ENCODE measurements at places on chromosomes 6 and 20.

GRCh38 chr6:44969446-44970185, 358.5 kb upstream of the RUNX2 start:
- DNase-seq: no peak

DNA sequence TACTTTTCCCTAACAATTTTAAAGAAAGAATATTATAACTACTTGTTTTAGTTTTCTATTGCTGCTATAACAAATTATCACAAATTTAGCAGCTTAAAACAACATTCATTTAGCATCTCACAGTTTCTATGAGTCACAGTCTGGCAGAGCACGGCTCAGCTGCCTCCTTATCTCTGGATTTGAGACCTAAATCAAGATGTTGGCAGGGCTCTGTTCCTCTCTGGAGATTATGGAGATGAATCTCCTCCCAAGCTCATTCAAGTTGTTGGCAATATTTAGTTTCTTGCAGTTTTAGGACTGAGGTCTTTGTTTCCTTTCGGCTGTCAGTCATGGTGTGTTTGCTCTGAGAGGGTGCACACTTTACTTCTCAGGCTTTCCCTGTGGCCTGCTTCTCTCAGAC, 1065.8 kb upstream of the EYS start:
- no peak for DNase-seq

- no peak for DNase-seq
Measured at GRCh38 chr20:41499064-41499463, 119.1 kb downstream of the CHD6 start.

DNA sequence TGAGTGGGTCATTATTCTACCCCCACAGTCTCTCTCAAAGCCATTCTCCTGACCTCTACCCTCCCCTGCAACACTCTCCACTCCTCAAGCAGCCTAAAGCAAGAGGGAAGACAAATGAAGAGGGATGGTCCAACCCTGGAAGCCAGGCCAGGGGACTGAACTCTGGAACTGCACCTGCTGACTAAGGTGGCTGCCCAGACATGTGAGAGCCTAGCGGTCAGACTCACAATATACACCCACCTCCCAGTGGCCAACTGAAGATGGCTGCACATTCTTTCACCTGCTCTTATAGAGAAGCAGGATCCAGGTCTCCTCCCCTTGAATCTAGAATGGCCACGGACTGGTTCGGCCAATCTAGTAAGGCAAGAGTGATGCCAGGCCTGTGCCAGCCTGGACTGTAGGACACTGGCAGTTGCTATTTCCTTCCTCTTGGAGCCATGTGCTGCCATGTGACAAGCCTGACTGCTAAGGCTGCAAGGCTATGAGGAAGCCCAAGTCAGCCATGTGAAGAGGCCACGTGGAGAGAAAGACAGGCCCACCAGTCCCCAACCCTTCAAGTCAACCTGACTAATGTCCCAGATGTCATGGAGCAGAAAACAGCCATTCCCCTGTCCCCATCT, 31.8 kb downstream of the ACSS1 start:
- no peak for DNase-seq

GRCh38 chr6:40444811-40445210, 142.4 kb downstream of the LRFN2 start:
- no peak for DNase-seq

GRCh38 chr6:21115111-21115510, 478.4 kb upstream of the SOX4 start:
- no peak for DNase-seq

GRCh38 chr6:83615025-83615999, 93.6 kb downstream of the SNAP91 start:
- DNase-seq: no peak

DNA sequence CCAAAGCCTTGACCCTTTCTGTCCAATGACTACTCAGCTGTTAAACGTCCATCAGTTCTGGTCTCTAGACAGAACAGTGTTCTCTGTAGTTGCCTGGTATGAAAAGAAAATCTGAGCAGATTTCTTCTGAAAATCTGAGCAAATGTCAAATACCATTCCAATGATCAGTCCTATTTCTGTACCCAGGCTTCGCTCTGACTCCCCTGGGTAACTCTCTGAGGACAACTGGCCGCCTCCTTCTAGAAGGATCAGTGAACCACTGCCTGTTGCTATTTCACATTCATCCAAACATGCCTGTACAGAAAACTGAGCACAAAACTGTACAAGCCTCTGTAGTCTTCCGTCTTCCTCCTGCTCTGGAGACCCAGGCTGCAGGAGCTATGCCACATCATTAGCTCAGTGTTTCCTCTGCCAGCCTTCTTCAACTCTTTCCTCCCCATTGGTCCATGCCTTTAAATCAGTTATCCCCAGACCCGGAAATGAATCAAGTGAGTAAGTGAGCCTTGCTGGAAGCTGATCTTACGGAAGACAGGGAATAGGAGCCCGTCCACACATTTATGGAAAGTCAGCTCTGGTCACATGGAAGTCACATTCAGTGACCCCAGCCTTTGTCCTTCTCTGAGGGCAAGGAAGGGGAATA, 63.3 kb downstream of the DAAM2 start:
- no peak for DNase-seq

GRCh38 chr20:1907586-1907985, 12.4 kb downstream of the SIRPA start:
- no peak for DNase-seq

- DNase-seq: no peak
Measured at GRCh38 chr6:30741063-30741779, 1.3 kb downstream of the FLOT1 start.

DNA sequence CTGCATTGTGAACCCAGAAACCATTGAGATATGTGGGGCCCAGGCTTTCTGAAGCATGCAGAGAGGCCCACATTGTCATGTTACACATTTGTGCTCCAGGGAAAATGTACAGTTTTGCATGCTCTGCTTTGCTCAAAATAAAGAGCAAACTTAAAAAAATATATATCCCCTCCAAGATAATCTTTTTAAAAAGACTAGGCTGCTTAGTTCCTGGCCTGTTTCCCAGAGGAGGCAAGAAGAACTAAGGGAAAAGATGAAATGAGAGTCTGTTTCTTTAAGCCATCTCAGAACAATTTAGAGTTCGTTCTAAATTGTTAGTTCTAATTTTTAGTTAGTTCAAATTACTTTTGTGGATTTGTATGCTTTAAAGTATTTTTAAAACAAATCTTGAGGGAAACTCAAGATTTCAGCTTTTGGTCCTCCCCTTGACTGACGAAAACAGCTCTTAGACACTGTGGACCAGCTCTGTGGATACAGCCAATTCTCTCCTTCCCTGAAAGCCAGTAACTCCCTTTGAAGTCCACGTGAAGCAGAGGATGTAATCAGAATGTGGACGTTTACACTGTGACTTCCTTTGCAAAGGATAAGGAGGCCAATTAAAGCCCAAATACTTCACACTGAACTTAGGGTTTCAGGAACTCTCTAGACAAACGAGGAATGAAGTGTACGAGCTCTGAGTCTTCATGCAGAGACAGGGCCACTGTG, 84.7 kb downstream of the CD164 start:
- no peak for DNase-seq

- DNase-seq: no peak
Measured at GRCh38 chr20:36344517-36345132, 38.5 kb downstream of the DLGAP4 start.

- no peak for DNase-seq
Measured at GRCh38 chr6:15384901-15385300, 139.0 kb downstream of the JARID2 start.

- no peak for DNase-seq
Measured at GRCh38 chr20:20160520-20160919, 108.2 kb downstream of the CFAP61 start.

- no peak for DNase-seq
Measured at GRCh38 chr6:17621003-17621402, 20.9 kb downstream of the FAM8A1 start.

GRCh38 chr6:25418454-25419052, 139.4 kb downstream of the CARMIL1 start:
- no peak for DNase-seq

- DNase-seq: no peak
Measured at GRCh38 chr6:11595903-11596302, 58.4 kb downstream of the TMEM170B start.

DNA sequence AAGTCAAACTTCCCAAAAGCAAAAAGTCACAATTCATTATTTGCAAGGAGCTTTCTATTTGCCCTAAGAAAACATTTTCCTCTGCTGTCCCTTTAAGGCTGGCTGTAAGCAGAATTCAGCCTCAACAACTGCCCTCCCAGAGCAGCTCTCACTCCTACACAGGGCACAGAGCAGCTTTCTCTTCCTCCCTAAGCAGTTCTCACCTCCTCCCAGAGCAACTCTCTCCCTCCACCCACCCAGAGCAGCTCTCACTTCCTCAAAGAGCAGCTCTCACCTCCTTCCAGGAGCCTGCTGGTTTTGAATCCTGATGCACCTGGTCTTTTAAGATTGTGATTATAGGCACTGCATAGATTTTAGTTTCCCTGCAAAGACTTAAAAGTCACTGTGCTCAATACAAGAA, 120.6 kb upstream of the TMEM181 start:
- no peak for DNase-seq

- no peak for DNase-seq
Measured at GRCh38 chr6:37321516-37322415, 32.0 kb upstream of the RNF8 start.

- DNase-seq: no peak
Measured at GRCh38 chr6:97097068-97098047, 172.8 kb downstream of the KLHL32 start.

DNA sequence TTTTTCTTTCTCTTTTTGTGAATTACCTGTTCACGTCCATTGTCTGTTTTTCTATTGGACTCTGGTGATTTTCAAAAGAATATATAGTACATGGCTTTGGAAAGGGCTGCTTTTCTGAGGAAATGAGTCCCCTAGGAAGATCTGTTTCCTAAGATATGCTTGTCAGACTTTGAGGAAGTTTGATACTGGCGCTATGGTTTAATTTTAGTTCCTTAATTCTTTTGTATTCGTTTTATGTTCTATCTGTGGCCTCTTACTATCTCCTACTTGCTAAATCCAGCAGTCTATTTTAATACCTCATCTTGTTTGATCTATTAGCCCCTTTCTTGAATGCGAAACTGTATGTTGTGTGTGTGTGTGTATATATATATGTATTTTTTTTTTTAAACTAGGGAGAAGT, 101.9 kb downstream of the LIN28B start:
- no peak for DNase-seq

GRCh38 chr6:558089-558488, 98.8 kb downstream of the HUS1B start:
- DNase-seq: no peak

DNA sequence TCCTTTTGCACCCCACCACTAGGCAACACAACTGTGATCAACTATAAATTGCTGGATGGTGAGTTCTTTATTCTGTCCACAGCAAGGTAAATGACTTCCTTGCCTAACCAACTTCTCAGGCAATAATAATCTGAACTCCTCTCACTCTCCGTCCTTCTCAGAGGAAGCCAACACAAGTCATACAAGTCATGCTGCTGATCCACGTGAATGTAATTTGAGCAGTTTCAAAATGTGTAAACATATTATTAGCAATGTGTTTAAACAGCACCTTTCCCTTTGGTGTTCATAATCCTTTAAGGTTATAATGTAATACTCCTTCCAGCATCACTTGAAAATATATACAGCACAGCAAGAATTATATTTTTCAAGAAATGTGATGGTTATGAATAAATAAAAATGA, 127.9 kb downstream of the QRSL1 start:
- DNase-seq: no peak

- DNase-seq: no peak
Measured at GRCh38 chr6:85810558-85810957, 167.9 kb upstream of the SYNCRIP start.

DNA sequence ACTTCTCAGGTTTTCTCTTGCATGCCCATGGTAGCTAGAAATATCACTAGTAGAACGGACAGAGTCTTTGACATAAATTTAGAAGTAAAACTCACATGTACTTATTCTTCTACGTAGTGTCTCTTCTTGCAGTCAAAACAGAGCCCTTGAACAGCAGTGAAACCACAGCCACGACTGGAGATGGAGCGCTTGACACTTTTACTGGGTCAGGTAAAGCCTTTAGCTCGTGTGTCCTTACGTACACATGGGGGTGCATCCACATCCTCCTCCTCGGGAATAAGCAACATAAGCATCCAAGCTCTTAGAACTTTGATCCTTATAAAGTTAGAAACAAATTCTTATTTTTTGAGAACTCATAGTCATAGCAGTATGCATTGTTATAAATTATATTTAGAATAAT, 215.3 kb downstream of the EYA4 start:
- no peak for DNase-seq

DNA sequence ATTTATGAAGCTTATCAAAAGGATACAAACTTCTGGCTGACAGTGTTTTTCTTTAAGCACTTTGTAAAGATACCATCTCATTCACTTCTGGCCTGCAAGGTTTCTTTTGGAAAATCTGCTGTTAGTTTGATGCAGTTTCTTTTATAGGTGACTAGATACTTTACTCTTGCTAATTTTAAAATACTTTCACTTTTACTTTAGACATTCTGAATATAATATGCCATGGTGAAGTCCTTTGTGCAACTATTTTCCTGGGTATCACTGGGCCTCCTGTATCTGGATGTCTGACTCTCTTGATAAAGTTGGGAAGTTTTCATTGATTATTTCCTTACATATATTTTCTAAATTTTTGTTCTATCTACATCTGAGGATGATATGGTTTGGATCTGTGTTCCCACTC, 29.0 kb upstream of the ZNF337 start:
- no peak for DNase-seq

- DNase-seq: no peak
Measured at GRCh38 chr6:67880939-67881705, 754.0 kb upstream of the ADGRB3 start.

GRCh38 chr6:104031346-104031745, 828.4 kb downstream of the HACE1 start:
- DNase-seq: no peak

- no peak for DNase-seq
Measured at GRCh38 chr6:164408868-164409267, 900.5 kb downstream of the C6orf118 start.

GRCh38 chr6:73798592-73798991, 102.6 kb downstream of the CD109 start:
- DNase-seq: no peak

DNA sequence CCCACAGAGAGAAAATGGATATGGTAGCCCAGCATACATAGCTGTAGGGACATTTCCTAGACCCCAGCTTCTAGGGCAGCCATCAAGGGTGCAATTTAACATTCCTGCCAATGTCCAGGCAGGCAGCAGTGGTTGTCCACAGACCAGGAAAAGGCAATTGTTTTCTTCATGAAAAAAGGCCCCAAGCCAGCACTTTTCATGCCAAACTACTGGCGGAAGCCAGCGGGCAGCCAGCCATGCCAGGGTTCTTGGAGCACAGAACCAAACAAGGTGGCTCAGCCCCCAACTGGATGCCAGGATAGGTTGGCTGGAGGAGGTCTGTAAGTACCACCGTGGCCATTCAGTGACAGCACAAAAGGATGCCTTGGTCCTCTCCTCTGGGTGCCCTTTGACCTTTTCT, 94.6 kb downstream of the BANF2 start:
- no peak for DNase-seq

Measured in activated T-helper 1 cell treated with anti-CD3 and anti-CD28 coated beads, Interleukin-2, amount 50 U/mL, for 16 hours (primary cell).